ENCODE measurements at places on chromosomes 16 and 17.

- no peak for DNase-seq
Observed at GRCh38 chr16:76756951-76757350, 434.0 kb upstream of the MON1B start.

DNA sequence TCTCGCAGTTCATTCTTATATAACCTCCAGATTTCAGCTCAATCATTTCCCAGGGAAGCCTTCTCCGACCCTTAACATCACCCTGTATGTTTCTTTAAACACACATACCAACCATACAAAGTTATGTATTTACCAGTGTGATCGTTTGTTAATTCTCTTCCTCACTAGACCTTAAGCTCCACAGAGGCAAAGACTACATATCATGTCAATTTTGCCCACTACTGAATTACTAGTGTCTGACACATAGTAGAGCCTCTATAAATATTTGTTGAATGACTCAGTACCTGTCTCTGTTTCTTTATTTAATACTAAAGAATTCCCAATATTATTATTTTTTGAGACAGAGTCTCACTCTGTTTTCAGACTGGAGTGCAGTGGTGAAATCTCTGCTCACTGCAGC lies 137.2 kb downstream of the SHISA9 start:
- no peak for DNase-seq

GRCh38 chr16:66220702-66221101 lies 145.8 kb upstream of the CDH5 start:
- DNase-seq, result no peak

GRCh38 chr16:26149364-26150190 lies 457.8 kb downstream of the HS3ST4 start:
- no peak for DNase-seq

DNA sequence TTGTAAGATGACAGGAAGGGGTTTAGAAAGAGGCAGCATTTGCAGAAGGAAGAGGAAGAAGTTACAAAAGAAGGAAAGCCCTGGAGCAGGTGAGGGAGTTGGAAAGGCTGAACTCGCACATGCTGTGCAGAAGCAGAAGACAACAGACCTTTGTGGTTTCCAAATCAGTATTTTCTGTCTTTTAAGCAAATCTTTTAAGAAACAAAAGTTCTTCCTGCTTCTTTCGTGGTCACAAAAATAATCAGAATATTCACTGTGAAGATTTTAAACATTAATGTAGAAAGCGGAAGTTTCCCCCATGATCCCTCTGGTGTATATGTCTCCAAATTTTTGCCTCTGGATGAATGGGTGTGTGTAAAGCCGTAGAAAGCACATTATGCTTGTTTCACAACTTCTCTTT lies 25.8 kb downstream of the ZNRF1 start:
- DNase-seq, result no peak

DNA sequence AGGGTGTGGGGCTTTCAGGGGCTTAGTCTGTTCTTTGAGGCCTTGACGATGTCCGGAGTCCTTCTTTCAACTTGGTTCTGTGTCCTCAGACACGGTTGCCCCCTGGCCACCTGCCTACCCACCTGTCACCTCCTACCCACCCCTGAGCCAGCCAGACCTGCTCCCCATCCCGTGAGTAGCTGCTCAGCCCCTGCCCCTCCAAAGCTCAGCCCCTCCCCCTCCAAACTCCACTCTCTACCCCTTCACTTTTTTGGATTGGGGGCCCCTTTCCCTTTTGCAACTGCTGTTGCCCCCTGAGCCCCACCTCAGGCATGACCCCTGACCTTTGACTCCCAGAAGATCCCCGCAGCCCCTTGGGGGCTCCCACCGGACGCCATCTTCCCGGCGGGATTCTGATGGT lies 1.2 kb downstream of the LAT start:
- DNase-seq, result no peak

DNA sequence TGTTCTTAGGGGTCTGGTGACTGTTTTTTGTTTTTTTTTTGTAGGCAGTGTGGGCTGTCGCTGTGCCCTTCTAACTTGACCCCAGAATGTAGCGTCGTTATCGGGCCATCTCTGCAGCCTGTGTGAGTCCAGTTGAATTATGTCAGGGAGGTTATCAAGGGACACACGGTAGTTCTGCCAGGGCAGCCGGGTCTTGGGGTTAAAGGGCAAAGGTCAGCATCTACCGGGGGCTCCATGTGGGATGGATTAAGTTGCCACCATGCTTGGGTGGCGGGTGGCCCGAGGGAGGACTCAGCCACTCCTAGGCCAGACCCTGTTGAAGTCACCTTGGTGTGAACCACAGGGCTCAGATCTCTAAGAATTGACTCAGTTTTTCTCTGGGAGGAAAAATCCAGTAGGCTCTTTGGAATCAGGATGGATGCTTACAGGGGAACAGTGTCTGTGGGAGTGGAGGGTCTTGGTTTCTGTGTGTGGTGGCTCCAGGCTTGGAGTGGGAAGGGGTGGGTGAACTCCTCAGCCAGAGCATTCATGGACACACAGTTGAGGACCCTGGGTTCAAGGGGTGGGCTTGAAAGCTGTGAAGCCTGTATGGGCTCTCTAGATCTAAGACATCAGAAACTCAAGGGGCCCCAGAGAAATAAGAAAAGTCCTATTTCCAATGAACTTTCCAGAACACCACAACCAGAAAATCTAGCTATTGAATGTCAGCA lies 191.7 kb downstream of the IRF8 start:
- no peak for DNase-seq

DNA sequence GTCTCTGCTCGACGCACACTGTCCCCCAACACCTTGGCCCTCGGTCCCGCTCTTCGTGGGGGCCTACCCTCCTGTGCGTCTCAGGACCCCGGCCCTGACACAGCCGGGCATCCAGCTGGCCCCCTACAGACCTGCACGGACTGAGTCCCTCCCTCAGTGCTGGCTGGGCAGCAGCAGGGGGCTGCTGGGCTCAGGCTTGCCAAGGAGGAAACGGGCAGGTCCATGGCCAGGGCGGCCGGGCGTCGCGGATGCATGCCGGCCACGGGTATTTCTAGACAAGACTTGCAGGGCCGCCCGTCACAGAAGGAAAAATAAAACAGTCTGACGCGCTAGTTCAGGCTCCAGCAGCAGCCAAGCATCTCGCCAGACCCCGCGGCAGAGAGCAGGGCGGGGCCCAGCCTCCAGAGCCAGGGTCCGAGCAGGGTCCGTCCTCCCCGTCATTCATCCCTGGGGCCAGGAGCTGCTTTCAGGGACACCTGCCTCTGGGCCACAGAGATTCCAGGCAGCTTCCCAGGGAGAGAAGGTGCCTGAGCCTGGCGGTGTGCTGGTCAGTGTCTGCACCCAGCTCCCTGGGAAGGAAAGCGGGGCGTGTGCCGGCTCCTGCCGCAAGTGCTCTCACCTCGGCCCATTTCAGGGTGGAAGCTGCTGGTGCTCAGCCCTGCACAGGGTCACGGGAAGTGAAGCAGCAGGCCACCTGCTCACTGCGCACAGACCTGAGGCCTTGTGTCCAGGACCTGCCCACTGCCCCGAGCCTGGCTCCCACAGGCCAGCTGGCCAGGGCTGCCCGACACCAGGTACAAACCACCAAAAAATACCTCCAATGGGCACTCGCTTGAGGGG lies 7.2 kb upstream of the PVALEF start:
- no peak for DNase-seq

DNA sequence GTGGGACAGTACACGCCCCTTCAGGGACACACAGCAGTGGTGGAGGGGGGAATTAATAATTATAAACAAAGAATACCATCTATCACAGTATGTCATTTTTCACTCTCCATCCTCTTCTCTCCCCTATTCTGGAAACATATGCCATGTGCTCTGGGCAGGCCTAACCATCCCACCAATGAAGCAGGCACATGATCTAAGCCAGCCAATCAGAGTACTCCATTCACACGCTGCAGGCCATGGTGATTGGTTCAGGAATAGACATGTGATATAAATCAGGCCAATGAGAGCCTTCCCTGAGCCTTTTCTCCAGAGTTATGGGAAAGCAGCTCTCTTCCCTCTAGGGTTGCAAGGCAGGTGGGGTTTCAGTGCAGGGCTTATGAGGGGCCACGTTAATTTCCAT lies 36.5 kb downstream of the GSG1L start:
- DNase-seq, result no peak

DNA sequence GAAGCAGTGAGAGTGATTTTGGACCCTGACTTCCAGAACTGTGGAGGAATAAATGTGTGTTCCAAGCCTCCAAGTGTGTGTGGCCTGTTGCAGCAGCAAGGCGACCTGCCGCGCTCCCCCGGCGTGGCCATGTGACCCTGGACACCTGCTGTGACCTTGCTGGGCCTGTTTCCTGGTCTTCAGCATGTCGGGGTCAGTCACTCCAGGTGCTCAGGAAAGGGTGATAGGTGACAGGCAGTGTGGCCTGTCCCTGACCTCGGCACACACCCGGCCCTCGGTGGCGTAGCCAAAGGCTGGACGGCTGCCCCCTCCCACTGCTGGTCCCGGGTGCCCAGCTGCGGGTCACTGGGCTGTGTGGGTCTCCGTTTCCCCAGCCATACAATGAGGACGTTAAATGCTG lies 31.8 kb upstream of the ZNF469 start:
- no peak for DNase-seq

Data from left lobe of liver (tissue), 2 donors.